Testis (tissue), 5 donors: ENCODE measurements at places on chromosomes 3 and 15. TPM values are rescaled to one million over a fixed set of nuclear protein-coding genes. Genes with fewer than 3 reads are reported as not detected.

RHCG gene
- 1.4 TPM for total RNA-seq

GPR27 gene
- total RNA-seq: 30.4 TPM

LDHAL6B gene
- 18.6 TPM for total RNA-seq

- H3K36me3 ChIP-seq: no peaks in the 10 kb centered on the region
- H3K4me3 ChIP-seq: no peak overlapping the region
- peak overlapping the region; percentile 63 for H3K27ac ChIP-seq
- H3K27me3 ChIP-seq: no peaks in the 10 kb centered on the region
- peaks cover 48% of the 10 kb centered on the region for H3K4me1 ChIP-seq
- DNase-seq: peak; percentile 87
These were observed 35.8 kb downstream of the MGLL start for GRCh38 chr3:127786353-127787070.

BCHE gene
- total RNA-seq: 1.1 TPM

DNA sequence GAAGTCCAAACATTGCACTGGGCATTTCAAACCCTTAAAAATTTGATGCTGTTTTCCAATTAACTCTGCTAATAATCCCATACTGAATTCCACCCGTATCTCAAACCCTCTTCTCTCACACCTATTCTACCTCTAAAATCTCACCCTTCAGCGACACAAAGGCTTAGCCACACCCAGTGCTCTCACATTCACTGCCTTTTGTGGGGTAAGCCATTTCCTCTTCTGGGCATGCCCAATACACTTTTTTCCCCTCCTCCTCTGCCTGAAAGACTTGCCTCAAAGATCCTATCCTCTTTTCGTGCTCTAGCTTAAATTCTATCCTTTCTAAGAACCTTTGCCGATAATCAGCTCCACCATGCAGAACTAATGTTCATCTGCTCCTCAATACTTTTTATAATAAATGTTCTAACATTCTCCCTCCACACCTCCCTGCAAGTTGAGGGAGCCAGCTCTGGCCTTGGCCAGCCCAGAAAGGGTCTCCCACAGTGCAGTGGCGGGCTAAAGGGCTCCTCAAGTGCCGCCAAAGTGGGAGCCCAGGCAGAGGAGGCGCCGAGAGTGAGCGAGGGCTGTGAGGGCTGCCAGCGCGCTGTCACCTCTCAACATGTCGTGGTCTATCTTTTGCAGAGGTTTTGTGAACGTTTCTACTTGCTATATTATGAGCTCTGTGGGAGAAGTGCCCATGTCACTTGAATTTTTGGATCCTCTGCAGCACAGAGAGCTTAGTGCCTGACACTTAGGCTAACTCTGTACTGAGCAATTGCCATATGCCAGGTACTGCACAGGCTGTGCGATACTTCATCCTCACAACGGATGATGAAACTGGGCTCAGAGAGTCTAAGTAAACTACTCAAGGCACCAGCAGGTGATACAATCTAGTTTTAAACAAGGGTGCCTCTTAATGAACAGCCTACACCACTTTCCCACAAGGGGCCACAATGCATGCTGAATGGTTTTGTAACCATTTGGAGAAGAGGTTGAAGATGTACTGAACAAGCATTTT lies 53.6 kb upstream of the BCL6 start:
- H3K27ac ChIP-seq: no peak overlapping the region
- no peaks in the 10 kb centered on the region for H3K4me1 ChIP-seq
- no peaks in the 10 kb centered on the region for H3K27me3 ChIP-seq
- no peak overlapping the region for H3K4me3 ChIP-seq
- no peaks in the 10 kb centered on the region for H3K36me3 ChIP-seq
- DNase-seq: no peak

ITIH3 gene
- total RNA-seq: 6.3 TPM

CACNA1D gene
- total RNA-seq: 37.6 TPM

RBP2 gene
- total RNA-seq: not detected

GRK7 gene
- total RNA-seq: 0.31 TPM

COLQ gene
- total RNA-seq: 5.4 TPM

CELSR3 gene
- 14.3 TPM for total RNA-seq

DNA sequence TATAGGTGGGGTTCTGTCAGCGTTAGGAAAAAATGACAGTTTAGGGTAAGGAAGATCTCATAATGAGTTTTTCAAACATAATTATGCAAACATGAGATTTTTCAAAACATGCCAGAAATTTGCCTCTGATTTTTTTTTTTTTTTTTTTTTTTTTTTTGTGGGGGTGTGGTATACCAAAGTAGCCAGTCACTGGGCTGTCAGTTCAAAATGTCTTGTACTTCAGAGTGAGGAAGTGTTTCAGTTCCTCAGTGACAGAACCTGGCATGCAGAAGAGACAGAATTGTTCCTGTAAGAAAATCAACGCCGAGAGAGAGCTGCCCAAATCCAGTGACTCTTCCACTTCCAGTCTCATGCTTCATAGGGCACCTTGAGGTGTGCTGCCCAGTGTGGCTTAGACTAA lies 9.7 kb downstream of the NCBP2 start:
- H3K27me3 ChIP-seq: no peaks in the 10 kb centered on the region
- H3K27ac ChIP-seq: no peak overlapping the region
- no peak for DNase-seq
- H3K4me3 ChIP-seq: no peak overlapping the region
- no peaks in the 10 kb centered on the region for H3K4me1 ChIP-seq
- H3K36me3 ChIP-seq: no peaks in the 10 kb centered on the region

GRCh38 chr3:141881702-141882101 lies 5.3 kb downstream of the ATP1B3 start:
- no peaks in the 10 kb centered on the region for H3K36me3 ChIP-seq
- H3K27ac ChIP-seq: no peak overlapping the region
- no peak overlapping the region for H3K4me3 ChIP-seq
- H3K4me1 ChIP-seq: peaks cover 10% of the 10 kb centered on the region
- DNase-seq: no peak
- H3K27me3 ChIP-seq: no peaks in the 10 kb centered on the region

EXOSC7 gene
- total RNA-seq: 71.5 TPM

GABRR3 gene
- 0.55 TPM for total RNA-seq

FBXO40 gene
- 0.31 TPM for total RNA-seq

DNA sequence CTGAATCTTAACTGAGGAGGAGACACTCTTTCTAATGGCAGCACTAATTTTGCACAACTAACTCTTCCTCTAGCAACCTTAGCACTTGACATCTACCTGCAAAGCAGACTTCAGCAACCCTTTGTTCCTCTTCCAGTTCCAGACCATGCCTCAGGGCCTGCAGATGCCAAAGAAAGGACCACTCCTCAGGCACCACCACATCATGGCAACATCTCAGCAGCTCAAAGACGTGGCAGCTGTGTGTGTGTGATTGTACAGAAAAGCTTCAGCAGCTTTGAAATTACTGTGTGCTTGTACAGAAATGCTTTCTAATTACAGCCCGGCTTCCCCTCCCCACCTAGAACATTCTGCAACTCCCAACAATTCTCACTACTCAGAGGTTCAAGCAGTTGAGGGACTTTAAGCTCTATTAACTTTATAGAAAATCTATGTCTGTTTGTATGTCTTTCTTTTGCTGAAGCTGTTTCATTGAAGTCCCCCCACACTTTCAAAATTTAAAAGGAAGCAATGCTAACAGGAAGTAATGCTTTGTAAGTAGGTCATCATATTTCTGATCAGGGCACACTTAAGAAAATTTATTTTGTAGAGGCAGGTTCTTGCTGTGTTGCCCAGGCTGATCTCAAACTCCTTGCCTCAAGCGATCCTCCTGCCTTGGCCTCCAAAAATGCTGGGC lies 115.2 kb downstream of the CD47 start:
- no peak for DNase-seq
- no peak overlapping the region for H3K4me3 ChIP-seq
- peaks cover under 1% of the 10 kb centered on the region for H3K4me1 ChIP-seq

GPR149 gene
- 0.37 TPM for total RNA-seq

STRC gene
- total RNA-seq: 20.1 TPM

DNA sequence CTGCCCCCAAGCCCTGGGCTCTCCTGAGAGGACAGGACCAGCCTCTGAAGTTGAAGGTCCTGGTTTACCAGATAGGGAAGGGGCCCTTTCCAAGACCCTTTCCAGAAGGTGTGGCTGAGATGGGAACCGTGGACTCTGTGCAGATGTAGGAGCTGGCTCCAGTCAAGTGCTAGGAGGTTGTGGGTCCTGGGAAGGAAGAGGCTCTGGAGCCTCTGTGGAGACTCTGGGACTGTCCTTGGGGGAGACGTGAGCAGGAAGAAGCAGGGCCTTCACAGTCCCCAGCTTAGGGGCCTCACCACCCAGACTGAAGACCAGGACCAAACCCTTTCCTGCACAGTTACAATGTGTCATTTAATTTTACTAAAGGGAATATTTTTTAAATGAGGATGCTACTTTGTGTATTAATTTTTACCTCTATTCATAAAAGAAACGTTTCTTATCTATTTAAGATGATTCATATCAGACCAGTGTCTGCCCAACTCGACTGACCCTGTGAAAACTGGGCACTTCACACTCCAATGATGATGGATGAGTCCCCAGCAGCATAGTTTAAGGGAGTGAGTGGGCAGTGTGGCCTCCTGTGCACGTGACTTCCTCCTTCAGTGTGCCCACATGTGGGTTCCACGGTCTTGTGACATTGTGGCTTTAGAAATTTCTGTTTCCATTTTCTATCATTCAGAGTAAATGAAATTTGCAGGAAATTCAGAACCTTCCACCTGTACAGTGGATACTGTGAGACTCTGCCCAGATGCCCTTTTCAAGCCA lies 10.9 kb downstream of the CCR5AS start:
- H3K4me1 ChIP-seq: peaks cover 5% of the 10 kb centered on the region
- no peaks in the 10 kb centered on the region for H3K36me3 ChIP-seq
- H3K27ac ChIP-seq: no peak overlapping the region
- DNase-seq: no peak
- no peaks in the 10 kb centered on the region for H3K27me3 ChIP-seq

GRCh38 chr15:82172506-82172905 lies 90.0 kb downstream of the EFL1 start:
- no peak overlapping the region for H3K4me3 ChIP-seq
- H3K4me1 ChIP-seq: peaks cover 7% of the 10 kb centered on the region
- H3K36me3 ChIP-seq: no peaks in the 10 kb centered on the region
- DNase-seq: no peak
- H3K27ac ChIP-seq: no peak overlapping the region
- H3K27me3 ChIP-seq: no peaks in the 10 kb centered on the region
